D721Med (cell line): ENCODE measurements at places on chromosomes 1 and 21.

DNA sequence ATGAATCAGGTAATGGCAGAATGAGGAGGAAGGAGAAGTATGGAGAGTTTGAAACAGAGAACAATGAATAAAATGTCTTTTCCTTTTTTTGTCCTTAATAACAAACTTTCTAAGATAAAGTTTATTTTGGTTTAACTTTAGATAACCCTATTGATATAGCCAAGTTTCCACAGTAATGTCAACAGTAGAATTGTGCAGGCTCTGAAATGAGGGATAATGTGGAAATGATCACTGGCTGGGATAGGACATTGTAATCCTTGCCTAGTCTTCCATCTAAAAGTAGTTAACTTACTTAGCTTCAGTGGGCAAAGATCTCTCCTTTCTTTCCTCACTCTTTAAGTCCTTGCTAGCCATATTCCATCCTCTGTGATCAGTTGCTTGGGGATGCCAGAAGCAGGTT lies 52.8 kb downstream of the NTMT2 start:
- no peak for DNase-seq

- no peak for DNase-seq
Measured at GRCh38 chr21:25640202-25640942, 1.3 kb downstream of the JAM2 start.

DNA sequence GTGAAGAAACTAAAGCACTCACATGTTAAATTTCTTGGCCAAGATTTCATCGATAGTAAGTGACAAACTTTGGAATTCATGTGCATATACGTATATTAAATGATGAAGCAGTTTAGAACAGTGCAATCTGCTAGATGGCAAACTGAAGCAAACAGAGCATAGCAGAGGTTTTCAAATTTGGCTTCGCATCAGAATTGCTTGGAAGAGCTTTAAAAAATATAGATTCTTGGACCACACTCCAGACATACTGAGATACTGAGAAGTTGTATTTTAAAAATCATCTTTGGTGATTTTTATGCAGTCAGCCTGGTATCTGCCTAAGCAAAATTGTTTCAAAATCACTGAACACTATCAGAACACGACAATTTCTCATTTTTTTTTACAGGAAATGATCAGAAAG lies 709.2 kb downstream of the PLA2G4A start:
- no peak for DNase-seq

- no peak for DNase-seq
Measured at GRCh38 chr21:27837936-27838335, 871.0 kb upstream of the ADAMTS5 start.

- no peak for DNase-seq
Measured at GRCh38 chr1:26276432-26276838, 3.5 kb upstream of the SH3BGRL3 start.

DNA sequence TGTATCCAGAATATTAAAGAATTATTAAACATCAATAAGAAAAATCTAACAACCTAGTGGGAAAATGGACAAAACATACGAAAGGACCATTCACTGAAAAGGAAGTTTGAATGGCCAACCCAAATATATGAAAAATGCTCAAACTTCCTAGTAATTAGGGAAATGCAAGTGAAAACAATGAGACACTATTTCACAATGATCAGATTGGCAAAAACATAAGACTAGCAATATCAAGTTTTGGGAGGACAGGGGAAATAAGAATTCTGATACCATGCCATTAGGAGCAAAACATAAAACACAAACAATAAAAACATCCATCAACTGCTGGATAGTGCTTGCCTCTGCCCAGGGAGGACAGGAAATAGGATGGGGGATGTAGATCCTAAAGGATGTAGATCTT lies 14.3 kb downstream of the XCL2 start:
- DNase-seq, result no peak

- DNase-seq, result no peak
Measured at GRCh38 chr1:2532485-2533160, 2.6 kb upstream of the HES5 start.

- DNase-seq, result no peak
Measured at GRCh38 chr1:95252422-95252821, 18.4 kb downstream of the RWDD3 start.

DNA sequence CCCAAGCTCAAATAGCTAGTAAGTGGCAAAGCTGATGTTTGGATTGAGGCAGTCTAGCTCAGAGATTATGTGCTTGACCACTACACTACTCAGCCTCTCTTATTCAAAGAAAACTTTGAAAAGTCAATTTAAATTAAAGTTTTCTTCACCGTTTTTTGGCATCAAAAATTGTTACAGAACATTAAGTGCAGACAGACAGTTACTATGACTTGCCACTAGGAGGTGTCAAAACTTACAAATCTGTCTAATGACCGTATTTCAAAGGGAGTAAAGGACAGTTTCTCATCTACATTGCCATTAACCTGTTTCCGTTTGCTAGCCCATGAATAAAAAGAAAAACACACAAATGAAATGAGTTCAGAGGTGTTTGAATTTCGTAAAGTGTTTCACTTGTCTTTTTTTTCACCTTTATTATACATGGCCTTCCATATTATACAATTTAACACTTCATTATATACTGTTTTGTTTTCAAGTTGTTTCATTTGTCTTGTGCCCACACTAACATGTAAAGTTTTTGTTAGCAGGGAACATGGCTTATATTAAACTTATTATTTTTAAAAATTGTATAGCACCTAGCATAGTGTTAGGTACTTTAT lies 57.4 kb upstream of the MTF2 start:
- no peak for DNase-seq

DNA sequence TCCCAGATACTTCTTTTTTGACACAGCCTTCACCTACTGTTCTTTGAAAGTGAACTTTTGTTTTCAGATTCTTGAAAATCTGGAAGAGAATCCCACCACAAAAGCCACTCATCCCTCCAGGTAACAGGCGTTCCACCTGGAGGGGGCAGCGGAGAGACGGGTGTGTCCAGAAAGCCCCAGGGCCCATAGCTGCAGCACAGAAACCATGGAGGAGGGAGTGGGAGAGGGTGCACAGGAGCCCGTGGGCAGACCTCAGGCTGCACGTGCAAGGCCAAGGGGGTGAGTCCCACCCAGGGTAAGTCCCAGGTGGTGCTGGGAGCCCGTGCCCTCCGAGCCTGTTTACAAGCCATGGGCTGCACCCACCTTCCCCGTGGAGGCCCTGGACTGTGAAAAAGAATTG lies 86.5 kb downstream of the PSMG1 start:
- DNase-seq, result no peak

DNA sequence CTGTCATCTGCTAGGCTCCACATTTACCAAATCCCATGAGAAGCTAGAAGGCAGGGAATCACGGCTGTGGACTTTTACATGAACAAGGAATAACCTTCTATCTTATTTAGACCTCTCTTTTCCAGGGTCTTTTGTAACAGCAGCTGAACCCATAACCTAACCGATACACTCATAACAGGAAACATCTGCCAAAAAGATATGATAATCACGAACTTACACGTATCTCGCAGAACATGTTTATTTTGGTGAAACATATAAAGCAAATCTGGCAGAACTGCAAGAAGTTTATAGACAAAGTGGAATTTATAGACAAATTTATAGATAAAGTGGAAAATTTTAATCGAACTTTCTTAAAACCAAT lies 20.4 kb downstream of the TINAGL1 start:
- no peak for DNase-seq

DNA sequence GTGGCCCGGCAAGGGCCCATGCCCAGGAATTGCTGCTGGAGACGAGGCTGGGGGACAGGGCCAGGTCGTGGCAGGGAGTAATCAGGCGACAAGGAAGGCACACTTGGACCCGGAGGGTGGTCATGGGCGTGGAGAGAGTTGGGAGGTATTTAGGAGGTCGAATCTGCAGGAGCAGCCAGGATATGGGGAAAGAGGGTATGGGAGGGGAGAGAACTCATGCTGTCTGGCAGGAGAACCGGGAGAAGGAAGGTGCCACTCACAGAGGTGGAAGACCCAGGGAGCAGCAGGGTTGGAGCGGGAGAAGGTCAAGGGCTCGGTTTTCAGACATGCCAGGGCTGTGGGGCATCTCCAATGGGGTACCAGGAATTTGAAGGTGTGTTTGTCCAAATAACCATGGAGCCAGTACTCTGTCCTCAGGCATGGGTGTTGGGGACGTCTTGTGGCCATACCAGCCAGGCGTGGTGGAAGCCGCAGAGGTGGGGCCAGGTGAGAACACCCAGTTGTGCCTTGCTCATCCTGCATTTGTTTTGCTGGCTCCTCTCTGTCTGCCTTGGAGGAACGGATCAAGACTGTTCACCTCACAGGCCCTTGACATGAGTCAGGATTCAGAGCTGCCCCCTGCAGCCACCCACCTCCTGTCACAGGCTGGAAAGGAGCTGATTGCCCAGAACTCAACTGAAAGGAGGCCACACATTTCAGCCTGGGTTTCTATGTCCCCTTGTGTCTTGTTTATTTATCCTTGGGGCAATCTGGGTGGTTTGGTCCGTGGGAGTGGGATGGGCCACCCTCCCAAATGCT lies 111.6 kb downstream of the SPSB1 start:
- no peak for DNase-seq

DNA sequence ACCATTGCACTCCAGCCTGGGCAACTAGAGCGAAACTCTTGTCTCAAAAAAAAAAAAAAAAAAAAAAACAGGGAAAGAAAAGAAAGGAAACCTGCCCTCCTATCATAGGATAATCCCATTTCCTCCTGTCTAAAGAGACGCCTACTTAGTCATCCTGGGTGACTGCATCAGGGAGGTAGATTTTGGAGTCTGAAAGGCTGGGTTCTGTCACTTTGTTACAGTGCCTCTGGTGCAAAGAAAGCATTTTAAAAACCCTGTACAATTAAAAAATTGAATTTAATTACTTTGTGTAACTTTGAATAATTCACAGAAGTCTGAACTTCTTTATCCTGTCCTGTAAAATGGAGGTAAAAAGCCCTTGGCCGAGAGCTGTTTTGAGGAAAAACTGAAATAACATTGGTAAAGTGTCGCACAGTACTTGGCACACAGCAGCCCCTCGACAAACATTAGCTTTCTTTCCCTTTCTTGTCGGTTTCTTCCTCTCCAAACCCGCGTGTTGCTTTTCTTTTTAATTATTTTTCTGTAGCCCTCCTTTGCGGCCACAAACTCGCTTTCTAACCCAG lies 657 bp upstream of the HDAC1 start:
- DNase-seq, result no peak

DNA sequence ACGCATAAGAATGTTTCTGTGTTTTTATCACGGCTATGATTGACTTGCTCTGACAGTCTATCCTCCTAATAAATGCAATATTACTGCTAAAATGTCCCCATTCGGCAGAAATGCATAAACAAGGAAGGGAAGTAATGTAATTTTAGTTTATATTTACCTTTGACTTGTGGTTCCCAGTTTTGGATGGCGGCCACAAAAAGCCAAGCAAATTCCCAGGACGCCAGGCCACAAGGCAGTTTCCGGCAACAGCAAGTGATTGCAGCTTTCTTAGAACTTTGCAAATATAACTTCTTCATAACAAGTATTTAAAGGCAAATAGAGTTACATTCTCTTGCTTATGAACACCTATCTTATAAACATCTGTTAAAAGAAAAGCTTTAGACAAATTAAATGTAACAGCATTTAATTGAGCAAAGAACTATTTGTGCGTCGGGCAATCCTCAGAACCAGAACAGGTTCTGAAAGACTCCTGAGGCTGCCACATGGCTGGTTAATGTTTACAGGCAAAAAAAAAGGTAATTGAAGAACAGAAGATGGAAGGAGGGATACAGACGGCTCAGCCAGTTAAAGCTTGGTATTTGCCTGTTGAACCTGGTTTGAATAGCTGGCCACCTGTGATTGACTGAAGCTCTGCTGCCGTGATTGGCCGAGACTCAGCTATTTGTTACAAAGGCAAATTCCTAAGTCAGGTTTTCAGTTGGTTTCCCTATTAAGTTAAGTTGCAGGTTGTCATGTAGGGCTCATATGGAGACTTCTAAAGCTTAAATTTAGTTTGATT lies 80.8 kb downstream of the C21orf91 start:
- DNase-seq, result no peak

DNA sequence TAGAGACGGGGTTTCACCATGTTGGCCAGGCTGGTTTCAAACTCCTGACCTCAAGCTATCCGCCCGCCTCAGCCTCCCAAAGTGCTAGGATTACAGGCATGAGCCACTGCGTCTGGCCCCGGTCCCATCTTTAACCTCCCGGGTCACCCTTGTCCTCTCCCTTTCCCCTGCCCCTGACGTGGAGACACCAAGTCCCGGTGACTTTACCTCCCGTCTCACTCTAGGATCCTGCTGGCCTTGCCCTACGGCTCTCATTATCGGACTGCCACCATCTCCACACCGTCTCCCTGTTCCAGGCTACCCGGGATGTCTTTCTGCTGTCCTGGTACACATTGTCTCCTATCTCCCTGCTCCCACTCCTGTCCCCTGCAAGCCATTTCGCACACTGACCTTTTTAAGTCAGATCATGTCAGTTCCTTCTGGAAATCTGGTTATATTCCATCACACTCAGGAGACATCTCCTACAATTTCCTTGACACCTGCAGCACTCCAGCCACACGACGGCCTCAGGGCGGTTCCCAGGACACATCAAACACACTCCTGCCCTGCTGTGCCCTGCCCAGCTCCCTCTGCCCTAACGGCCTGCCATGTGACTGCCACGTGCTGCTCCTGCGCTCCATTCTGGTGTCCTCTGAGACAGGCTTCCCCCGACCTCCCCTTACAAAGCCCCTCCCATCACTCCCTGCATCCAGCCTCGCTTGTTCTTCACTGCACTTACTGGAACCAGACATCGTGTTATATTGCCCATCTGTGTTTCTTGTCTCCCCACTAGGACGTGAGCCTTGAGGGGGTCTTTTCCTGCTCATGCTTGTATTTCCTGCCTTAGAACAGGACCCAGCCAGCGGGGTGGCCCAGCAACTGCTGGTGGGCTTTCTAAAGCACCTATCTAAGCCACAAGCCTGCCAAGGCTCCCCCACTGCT lies 32.7 kb downstream of the TTC39A start:
- DNase-seq, result no peak

DNA sequence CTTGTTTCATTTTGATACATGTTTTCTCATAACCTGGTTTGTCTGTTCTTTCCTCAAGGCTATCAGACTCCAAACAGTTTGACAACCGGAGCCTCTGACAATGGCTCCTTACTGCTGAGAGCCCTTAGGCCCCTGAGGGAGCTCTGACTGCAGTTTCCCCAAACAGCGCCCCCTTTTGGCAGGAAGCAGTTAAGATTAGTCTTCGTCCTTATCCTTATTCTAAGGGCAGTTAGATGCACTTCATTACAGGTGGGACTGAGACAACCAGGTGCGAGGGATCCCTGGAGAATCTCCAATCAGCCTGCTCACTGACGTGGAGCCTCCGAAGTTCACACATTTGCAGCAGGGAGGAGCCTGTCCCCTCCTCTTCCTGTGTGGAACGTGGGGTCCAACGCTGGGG lies 393.1 kb downstream of the BRINP3 start:
- no peak for DNase-seq
